Activated CD4-positive, alpha-beta T cell treated with anti-CD3 and anti-CD28 coated beads, Interleukin-2, amount 50 U/mL, for 16 hours (primary cell): ENCODE measurements at places on chromosomes 6 and 20.

DNA sequence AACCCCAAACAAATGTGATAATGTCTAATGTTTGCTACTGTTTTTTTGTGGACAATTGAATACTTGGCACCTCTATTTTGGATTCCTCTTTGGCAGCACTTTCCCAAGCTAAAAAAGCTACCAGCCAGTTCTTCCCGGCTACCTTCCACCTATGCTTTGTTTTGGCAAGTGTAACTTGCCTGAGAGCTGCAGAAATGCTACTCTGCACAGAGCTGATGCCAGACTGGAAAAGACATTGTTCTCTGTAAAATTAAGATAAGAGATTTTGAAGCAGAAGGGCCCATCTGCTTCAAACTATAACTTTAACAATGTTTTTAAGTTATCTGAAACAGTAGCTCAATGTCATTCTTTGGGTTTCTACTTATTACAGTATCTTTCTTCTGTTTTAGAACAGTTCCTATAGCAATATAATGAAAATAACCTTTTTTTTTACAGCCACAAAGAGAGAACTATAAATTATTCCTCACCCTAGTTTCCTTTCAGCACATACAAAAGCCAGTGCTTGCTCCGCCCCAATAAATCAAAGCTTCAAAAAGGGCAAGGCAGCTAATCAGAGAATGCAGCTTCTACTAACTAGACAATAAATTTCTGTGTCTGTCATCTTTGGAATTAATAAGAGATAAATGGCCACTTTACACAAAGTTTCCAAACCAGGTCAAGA, 183.1 kb downstream of the UBE3D start:
- no peak for DNase-seq

GRCh38 chr6:87904011-87904410, 143.6 kb upstream of the SPACA1 start:
- no peak for DNase-seq

- peak; percentile 86 for DNase-seq
These were observed at the start of gene BCAS4 for GRCh38 chr20:50794846-50795634. BCAS4 (plus strand) TSS chr20:50795061; CDS start chr20:50795084, 23 bp downstream.

- no peak for DNase-seq
These were observed 56.6 kb downstream of the SH3BGRL2 start for GRCh38 chr6:79687759-79688158.

GRCh38 chr6:89828988-89829471, 650 bp upstream of the CASP8AP2 start:
- peak; percentile 20 for DNase-seq

GRCh38 chr6:89079511-89080234, 878 bp upstream of the PNRC1 start:
- DNase-seq: peak; percentile 63

DNA sequence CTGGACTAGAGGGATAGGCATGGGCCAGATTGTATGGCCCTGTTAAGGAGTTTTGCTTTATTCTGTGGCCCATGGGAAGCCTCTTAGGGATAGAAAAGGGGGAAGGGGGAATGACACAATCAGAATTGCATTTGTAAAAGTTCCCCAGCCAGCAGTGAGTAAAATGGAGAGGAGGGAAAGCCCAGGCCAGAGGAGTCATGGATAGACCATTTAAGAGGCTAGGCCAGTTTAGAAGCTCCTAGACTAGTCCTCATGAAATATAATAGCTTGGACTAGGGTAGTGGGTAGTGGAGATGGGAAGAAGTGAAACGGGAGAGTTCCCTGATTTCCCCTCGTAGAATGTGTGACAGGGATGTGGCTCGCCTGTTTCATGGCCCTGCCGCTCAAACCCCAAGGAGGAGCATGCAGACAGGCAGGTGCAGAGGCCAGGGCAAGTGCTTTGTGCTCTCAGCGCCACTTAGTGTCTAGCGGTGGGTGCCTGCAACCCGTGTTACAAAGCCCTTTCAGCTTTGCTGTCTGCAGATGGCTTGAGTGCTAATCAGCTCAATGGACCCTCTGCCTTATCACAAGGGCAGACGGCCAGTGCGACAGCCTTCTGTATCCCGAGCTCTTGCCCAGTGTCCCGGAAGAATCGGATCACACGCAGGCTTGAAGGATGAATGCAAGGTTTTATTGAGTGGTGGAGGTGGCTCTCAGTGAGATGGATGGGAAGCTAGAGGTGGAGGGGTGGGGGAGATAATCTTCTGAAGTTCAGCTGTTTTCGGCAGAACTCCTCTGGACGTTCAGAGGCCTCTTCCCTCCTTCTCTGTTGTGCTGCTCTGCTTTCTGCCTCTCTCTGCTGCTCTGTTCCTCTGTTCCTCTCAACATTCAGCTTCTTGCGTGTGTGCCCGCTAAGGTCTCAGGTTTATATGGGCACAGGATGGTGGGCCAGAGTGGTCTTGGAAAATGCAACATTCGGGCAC, 141.1 kb downstream of the CEP57L1 start:
- peak; percentile 9 for DNase-seq

DNA sequence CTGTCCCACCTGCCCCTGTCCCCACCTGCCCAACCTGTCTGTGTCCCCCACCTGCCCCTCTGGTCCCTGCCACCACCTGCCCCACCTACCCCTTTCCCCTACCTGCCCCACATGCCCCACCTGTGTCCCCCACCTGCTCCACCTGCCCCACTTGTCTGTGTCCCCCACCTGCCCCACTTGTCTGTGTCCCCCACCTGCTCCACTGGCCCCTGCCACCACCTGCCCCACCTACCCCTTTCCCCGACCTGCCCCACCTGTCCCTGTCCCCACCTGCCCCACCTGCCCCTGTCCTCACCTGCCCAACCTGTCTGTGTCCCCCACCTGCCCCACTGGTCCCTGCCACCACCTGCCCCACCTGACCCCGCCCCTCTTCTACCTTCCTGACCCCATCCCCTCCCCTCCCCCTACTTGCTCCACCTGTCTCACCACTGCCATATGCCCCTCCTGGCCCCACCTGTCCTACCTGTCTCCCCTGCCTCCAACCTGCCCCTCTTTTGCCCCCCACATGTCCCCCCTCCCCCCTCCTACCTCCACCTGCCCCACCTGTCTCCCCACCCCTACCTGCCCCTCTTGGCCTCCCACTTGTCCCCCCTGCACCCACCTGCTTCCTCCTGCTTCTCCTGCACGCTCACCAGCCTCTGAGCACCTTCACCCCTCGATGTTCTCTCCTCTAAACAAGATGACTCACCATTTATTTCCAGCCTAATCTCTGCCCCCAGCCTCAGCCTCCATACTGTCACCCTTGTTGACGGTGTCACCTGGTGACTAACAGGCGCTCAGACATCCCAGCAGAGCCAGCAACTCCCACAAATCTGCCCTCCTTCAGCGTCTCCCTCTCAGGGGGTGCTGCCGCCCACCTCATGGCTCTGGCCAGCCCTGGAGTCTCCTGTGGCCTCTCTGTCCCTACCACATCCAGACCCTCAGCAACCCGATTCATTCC, 5.6 kb upstream of the MYT1 start:
- no peak for DNase-seq

DNA sequence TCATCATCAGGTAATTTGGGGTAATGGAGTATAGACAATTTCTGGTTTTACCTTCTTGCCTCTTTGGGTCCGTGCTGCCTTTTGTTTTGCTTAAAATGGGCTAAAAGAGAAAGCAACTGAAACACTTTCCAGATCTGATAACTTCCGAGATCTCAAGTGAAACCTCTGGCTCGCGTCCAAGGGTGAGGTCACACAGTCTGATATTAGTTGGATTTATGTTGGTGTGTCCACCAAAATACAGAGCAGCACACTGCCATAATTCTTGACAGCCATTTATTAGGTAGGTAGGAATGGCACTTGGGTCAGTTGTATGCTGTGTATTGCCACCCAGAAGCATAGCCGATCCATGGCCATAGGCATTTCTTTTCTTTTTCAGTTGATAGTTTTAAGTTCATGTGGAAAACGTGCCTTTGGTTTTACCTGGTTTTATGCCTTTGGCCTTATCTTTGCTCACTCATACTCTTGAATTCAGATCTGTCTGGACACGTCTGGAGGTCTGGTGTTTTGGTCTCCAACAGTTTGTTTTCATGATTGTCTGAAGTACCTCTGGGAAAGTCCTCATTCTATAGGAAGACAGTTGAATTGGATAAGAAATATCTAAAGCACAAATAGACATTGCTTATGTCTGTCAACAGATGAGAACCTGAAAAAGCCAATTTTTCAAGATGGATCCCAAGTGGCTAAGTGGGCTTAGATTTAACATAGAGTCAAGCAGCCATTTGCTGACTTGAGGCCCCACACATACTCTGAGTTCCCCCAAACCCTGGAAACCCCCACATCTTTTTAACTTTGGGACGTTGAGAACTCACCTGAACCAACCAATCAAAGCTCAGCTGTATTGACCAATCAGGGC, 320.8 kb downstream of the SOX4 start:
- no peak for DNase-seq

- no peak for DNase-seq
These were observed 437.6 kb downstream of the MAFB start for GRCh38 chr20:40251284-40251932.

DNA sequence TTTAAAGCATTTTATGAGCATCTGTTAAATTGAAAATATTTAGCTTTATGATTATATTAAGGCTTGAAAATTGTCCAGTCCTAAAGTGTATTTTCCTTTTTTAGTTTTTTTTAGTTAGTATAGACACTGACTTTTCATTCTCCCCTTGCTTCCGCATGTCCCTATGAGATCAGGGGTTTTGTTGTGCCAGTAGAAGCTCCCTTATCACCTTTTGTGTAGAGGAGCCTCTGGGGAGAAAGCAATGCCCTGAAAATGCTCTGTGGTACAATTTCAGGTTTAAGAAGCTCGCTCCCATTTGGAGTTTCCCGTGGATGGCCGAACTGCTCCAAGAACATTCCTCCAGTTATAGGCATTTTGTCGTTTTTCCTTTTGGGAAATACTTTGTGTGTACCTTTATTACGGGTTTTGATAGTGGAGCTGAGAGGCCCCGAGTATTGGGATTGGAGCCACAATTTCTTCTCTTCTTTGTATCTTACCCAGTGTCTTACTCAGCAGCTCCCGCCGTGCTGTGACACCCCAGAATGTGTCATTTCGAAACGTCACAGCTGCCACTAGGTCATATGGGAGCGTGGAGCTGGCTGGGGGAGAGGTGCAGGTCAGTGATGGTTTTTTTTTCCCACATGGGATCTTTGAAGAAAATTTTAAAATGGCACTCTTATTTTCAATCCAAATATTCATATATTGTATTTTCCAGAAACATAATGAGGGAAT, 49.9 kb downstream of the RPRD1B start:
- DNase-seq: no peak

DNA sequence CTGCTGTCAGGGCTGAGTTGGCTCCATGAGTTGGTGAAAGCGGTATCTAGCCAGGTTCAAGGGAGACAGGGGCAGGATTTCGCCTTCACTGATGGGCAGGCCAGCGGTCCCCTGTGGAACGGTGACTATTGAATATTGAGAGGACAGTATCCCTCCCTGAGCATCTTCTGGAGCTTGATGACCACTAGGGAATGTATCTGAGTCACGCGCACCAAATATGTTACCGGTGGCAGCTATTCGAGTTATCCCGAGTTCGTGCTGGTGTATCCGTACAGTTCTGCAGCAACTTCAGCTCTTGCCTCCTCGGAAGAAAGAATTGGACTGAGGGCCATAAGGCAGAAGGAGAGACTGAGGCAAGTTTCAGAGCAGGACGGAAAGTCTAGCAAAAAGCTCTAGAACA, 24.8 kb downstream of the MTHFD1L start:
- no peak for DNase-seq

- no peak for DNase-seq
These were observed 31.9 kb downstream of the MYH7B start for GRCh38 chr20:34987288-34988190.

GRCh38 chr6:136660727-136661126, 110.5 kb upstream of the MAP7 start:
- no peak for DNase-seq

GRCh38 chr6:34791164-34791700, 651 bp upstream of the BLTP3A start:
- DNase-seq: peak; percentile 41

- DNase-seq: peak; percentile 64
These were observed at the start of gene ZSCAN9 for GRCh38 chr6:28225056-28225834. ZSCAN9 (plus strand) TSS chr6:28225275; CDS start chr6:28227085, 1,810 bp downstream.

DNA sequence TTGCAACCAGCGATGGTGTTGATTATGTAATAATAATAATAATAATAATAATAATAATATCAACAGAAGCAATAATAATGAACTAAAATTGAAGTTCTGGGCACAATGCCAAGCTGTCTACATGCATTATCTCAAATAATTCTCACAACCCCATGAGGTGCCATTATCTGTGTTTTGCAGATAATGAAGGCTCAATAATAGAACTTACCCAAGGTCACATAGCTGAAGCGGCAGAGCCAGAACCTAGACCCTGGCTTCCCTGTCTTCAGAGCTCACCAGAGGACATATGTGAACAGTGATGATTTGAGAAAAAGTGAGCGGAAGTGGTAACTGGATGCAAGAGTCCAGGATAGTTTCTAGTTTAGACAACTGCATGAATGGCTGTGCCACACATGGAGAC, 91.0 kb downstream of the HIVEP1 start:
- DNase-seq: no peak

- DNase-seq: no peak
These were observed 15.9 kb downstream of the CPNE1 start for GRCh38 chr20:35648836-35649235.

- DNase-seq: no peak
These were observed 920 bp upstream of the WTAP start for GRCh38 chr6:159726255-159726917.

- no peak for DNase-seq
These were observed 31.0 kb downstream of the DAAM2 start for GRCh38 chr6:39822846-39823815.

GRCh38 chr6:74277777-74278186, 581.8 kb downstream of the CD109 start:
- DNase-seq: no peak

- peak; percentile 43 for DNase-seq
These were observed 403.4 kb downstream of the SYNE1 start for GRCh38 chr6:152233547-152234320.

- peak; percentile 15 for DNase-seq
These were observed 4.5 kb upstream of the DEFB126 start for GRCh38 chr20:137668-138490.

- DNase-seq: no peak
These were observed 50.3 kb downstream of the DEK start for GRCh38 chr6:18214003-18214402.

DNA sequence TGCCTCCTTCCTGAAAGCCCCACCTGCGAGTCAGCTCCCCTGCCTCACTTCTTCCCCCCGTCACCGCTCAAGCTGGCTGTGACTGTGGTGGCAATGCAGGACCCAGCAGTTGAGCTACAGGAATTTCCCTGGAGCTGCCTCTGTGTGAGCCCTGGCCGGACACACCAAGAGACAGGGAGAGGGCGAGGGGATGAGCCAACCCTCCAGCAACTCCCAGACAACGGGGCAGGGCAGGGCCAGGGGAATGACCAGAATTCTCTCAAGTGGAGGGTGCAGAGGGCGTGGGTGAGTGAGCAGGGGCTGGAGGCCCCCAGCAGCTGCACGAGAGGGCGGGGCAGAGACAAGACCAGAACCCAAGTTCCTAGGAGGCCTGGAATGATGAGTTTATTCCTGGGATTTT, 4.9 kb upstream of the ARFGAP1 start:
- no peak for DNase-seq

GRCh38 chr20:22495172-22495571, 89.2 kb downstream of the FOXA2 start:
- DNase-seq: no peak
